ENCODE measurements at places on chromosomes 2 and 18.

DNA sequence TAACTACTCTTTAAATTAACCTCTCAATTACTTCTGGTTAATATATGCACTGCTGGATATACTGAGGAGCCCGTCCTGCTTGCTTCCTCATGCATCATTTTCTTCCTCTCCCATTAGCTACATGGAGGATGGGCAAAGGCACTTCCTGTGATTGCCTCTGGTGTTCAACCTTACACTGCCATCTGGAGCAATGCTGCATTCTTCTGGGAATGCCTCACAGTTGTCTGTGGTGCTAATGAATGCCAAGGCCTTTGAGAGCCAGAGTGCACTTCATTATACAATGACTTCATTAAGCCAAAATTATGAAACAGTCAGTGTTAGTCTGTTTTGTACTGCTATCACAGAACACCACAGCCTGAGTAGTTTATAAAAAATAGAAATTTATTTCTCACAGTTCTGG, 134.8 kb upstream of the DOCK10 start:
- no peak for DNase-seq

GRCh38 chr2:138607746-138608145, 106.2 kb downstream of the SPOPL start:
- no peak for DNase-seq

GRCh38 chr2:169476459-169476858, 2.8 kb upstream of the BBS5 start:
- DNase-seq: no peak

GRCh38 chr2:37665043-37665442, 6.4 kb downstream of the CDC42EP3 start:
- DNase-seq: no peak

GRCh38 chr2:142315346-142315745, 184.5 kb upstream of the LRP1B start:
- no peak for DNase-seq

DNA sequence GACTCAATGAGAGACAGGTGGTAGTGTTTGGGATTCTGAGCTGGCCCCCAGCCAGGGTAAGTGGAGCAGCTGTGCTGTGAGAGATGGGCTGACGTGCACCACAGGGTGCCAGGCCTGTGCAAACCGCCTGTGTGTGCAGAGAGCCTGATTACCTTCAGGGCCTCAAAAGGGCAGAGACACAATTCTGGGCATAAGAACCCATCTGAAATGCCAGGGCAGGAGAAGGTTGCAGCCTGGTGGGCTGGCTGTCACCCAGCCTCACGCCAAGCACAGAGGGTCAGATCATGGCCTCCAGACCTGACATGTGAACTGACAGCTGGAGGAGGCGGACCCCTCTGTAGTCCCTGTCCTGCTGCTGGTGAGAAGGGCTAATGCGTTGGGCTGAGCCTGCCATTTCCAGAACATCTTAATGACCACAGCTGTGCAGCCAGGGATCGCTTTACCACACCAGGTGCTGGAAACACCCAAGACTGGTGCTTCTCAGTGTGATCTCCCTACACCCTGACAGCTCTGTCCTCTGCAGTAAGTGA, 100.9 kb downstream of the ARL4C start:
- no peak for DNase-seq

- no peak for DNase-seq
Measured at GRCh38 chr2:218849721-218850120, 9.9 kb upstream of the WNT6 start.

DNA sequence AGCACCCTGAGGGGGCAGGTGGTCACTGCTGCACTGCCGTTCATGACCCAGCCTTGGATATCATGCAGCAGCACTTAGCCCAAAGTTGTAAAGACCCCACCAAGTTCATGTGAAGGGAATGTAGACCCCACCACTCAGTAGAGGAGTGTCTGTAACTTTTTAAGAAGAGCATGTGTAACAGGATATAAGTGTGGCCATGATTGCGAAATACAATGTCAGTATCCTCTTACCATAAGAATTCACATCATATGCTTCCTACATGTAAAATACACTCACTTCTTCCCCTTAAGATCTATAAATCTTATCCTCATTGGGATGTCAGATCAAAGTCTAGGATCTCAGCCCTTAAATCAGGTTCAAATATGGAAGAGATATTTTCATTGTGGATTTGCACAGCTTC, 276.9 kb downstream of the PTPRM start:
- no peak for DNase-seq
